ENCODE measurements at places on chromosomes 4 and X.

DNA sequence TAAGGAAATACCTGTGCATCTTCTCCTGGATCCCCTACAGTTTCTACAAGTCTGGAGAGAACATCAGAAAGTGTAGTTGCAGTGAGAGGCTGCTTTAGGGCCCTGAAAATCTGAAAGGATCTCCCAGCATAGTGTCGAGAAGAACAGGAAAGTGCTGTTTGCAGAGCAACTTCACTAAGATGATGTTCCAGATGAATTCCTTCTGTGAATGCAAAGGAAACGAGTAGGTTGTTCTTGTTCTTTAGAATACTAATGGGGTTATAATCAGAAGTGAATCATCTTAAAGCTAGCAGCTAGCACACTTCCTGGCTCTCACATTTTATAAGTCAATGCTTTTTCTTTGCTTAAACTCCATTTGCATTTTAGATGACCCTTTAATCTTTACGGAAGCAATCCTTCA is 53.7 kb downstream of the ZAR1 start:
- no peak for DNase-seq

- no peak for DNase-seq
These were observed 7.2 kb downstream of the RAB28 start for GRCh38 chr4:13476915-13477314.

GRCh38 chr4:138414202-138414601 is 172.1 kb upstream of the SLC7A11 start:
- DNase-seq, result no peak

- DNase-seq, result no peak
These were observed 117.0 kb downstream of the DCK start for GRCh38 chr4:71110499-71110898.

- no peak for DNase-seq
These were observed 1906.6 kb upstream of the TENM3 start for GRCh38 chr4:180336494-180337090.

DNA sequence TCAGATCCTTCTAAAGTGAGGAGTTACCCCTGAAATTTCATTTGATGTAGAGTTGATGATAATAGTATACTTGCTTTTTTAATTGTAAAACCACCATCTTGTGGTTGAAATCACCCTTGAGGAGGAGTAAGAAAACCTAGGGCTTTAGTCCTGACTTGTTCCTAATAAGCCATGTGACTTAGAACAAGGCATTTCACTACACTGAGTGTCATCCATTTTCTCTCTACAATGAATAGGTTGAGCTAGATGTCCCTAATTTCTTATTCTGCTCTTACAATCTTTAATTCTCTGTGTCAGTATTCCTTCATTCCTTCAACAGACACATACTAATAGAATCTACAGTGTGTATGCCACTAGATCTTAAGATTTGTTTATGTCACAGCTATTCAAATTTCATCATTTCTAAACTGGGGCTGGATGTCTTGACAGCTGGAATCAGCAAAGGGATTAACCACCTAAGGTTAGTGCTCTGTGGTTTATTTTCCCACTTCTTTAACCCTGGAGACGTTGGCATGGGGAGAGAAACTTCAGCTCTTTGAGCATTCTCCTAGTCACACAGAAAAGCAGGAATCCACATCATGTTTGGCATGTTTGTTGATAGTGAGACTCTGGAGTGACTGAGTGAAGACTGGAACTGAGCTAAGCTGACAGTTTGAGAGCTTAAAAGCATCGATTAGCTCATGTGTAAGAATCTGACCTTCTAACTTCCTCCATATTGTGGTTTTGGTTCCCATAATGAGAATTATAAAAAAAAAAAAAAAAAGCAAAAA is 246.3 kb downstream of the NDST4 start:
- DNase-seq, result no peak

DNA sequence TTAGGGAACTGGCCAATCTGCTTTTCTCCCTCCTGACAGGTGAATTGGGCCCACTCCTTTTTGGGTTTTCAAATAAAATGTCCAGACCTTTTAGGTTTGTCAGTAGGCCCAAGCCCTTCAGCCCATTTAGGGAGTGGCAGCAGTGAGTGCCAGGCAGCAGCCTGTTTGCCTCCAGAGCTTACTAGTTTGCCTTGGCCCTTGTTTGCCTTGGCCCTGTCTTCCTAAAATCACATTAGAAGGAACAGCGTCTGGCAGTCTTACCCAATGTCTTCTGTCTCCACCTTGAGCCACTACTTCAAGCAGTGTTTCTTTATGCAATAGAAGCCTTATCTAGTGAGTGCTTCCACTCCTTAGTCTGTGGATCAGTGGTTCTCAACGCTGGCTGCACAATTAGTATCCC is 117.1 kb downstream of the TMEM164 start:
- DNase-seq, result no peak

DNA sequence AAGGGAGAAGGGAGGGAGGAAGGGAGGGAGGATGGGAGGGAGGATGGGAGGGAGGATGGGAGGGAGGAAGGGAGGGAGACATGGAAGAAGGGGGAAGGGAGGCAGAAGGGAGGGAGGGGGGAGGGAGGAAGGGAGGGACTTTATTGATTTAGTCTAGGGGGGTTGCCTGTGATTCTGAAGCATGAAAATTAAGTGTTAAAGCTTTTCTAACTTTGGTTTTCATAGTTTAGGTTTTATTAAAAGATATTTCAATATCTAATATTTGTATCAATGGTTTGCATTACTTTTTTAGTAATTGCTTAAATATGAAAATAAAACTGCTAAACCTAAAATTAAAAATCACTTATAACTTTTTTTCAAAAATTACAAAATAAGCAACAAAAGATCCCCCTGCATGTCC is 2.4 kb downstream of the PALLD start:
- no peak for DNase-seq

GRCh38 chrX:125219852-125220251 is 99.8 kb upstream of the TEX13C start:
- no peak for DNase-seq

DNA sequence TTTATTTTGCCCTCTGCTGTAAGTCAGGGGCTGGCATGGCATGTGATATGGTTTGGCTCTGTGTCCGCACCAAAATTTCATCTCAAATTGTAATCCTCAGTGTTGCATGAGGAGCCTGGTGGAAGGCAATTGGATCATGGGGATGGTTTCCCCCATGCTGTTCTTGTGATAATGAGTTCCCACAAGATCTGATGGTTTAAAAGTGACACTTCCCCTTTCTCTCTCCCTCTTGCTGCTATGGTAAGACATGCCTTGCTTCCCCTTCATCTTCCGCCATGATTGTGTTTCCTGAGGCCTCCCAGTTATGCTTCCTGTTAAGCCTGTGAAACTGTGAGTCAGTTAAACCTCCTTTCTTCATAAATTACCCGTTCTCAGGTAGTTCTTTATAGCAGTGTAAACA is 72.0 kb upstream of the MSX1 start:
- DNase-seq, result no peak

DNA sequence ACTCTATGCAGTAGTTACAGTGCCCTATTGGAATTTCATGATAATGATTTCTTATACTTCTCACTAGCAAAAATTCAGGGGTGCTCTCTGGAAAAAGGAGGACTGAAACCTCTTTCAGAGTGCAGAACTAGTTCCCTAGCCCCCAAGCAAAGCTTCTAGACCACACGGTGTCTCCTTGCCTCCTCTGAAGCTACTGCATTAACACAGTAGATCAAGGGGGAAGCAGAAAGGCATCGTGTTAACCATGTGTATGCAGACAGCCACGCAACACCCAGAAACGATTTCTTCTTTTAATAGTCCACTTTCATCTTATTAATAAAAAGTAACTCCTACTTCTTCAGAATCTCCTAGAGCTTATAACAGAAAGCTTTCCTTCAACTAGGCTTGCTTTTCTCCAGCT is 44.7 kb downstream of the MAML3 start:
- DNase-seq, result no peak

DNA sequence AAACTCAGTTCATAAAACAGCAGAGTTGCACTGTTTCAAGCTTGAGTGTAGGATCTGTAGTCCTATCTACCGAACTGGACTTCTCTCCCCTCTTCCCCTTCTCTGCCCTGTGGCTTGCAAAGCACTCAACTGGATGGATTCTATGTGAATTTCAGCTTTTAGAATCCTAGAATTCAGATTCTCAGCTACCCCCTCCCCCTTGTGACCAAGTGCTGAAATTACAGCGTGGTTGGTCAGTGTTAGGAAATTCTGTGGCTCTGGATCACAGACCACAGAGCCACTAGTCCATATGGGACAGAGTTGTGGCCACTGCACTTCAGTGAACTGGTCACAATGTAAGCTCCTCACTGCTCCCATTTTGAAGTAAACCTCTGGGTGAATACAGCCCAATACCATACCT is 64.6 kb upstream of the TRPC5 start:
- no peak for DNase-seq

All from activated T-cell treated with anti-CD3 and anti-CD28 coated beads for 4 hours (primary cell).